ENCODE measurements at places on chromosomes 3 and 15.

- no peak for DNase-seq
These were observed 169.0 kb upstream of the BCL6 start for GRCh38 chr3:187914231-187914630.

DNA sequence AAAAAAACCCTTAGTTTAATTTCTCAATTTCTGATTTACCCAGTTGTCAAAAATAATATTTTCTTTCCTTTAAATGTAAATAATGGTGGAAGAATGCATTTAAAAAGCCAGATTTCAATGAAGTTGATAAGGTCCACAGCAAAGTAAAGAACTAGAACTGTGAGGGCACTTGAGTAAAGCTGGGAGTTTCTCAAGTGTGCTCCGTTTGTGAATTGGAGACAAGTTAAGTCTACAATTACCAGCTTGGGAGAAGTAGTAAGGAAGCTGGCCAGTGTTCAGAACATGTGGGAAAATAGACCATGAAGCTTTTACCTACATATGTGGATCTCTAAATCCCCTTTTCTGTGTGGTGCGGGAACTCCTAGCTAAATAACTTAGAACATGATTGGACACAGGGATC lies 239.4 kb downstream of the OXSM start:
- DNase-seq, result no peak

- DNase-seq, result no peak
These were observed 78.7 kb downstream of the ISG20 start for GRCh38 chr15:88717382-88718031.

DNA sequence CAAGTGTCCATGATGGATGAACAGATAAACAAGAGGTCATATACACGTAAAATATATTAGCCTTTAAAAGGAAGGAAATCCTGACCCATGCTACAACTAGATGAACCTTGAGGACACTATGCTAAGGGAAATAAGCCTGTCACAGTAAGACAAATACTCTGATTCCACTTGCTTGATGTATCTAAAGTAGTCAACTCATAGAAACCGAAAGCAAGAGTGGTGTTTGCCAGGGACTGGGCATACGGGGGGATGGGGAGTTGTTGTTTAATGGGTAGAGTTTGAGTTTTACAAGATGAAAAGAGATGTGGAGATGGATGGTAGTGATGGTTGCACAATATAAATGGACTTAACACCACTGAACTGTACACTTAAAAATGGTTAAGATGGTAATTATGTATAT lies 65.4 kb downstream of the C3orf70 start:
- no peak for DNase-seq

- no peak for DNase-seq
These were observed 7.2 kb downstream of the PLA1A start for GRCh38 chr3:119604878-119605277.

DNA sequence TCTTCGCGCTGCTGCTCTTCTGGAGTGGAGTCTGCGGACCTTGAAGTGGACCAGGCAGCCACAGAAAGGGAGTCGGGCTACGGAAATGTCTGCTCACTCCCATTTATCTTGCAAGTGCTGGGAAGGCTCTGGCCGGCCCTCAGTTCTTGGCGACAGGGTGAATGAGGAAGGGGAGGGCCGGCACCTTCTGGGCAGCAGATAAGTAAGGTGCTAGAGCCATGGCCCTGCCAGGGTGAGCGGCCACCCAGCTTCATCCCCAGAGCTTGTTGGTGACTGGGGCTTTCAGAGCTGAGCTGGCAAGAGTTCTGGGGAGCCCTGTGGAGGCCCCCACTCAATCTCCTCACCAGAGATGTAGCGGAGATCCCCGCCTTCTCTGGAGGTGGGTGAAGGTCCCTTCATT lies 103.5 kb downstream of the ASB7 start:
- no peak for DNase-seq

GRCh38 chr3:103077910-103078309 lies 643.1 kb downstream of the ZPLD1 start:
- DNase-seq, result no peak

DNA sequence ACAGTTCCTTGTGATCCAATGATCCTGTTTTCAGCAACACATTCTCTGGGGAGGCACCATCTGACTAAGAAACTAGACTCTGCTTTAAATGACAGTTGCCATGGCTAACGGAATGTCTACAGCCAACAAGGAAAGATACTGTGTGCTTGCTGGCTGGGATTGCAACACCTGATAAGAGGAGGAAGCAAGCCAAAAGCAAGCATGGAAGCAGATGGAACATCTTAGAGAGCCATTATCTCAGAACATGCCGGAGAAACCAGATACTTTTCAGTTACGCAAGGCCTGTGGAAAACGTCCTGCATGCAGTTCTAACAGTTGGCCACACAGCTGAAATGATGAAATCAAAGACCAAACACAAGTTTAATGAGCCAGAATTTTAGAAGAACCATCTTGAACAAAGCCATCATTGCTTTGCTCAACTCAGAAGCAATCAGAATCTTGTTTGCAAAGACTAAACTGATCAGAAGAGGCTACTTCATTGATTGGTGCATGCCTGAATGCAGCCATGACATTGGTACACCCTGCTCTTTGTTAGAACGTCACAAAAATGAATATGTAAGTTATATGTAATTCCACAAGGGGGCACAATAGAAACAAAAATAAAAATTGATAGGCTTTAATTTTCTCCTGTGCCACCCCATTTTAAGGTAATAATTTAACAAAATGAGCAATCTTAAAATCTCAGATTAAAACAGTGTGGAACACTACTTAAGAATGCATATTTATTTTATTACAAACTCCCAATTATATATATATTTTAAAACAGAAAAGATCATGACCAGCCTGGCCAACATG lies 50.8 kb downstream of the GXYLT2 start:
- no peak for DNase-seq

- no peak for DNase-seq
These were observed 8.0 kb downstream of the ALDH1A2 start for GRCh38 chr15:58057559-58057958.

DNA sequence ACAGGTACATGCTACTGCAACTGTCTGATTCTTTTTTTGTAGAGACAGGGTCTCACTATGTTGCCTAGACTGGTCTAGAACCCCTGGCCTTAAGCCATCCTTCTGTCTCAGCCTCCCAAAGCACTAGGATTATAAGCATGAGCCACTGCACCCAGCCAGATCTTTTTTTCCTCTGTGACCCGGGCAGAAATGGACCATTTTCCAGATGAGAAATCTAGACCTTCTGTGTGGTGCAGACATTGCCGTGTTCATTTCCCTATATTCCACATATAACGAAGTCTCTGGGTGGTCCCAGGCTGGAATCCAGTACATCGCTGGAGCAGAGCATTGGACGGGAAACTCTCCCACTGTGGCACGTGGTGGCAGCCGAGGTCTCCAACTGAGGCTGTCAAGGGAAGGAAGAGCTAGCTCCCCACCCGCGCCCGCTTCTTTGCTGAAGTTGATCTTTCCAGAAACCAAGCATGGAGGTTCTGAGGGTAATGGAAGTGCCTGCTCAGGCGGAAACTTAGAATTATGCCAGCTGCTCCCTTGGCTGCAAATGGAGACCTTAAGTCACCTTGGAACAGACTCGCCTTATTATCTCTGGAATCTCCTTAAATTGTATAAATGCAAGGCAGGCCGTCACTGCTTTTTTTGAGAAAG lies 23.1 kb upstream of the TXNRD3 start:
- DNase-seq, result no peak

- no peak for DNase-seq
These were observed 12.3 kb upstream of the NR1I2 start for GRCh38 chr3:119769394-119770149.

GRCh38 chr3:66326340-66326739 lies 105.5 kb downstream of the SLC25A26 start:
- no peak for DNase-seq

- DNase-seq, result no peak
These were observed 857.3 kb downstream of the TUSC7 start for GRCh38 chr3:117566926-117567325.

DNA sequence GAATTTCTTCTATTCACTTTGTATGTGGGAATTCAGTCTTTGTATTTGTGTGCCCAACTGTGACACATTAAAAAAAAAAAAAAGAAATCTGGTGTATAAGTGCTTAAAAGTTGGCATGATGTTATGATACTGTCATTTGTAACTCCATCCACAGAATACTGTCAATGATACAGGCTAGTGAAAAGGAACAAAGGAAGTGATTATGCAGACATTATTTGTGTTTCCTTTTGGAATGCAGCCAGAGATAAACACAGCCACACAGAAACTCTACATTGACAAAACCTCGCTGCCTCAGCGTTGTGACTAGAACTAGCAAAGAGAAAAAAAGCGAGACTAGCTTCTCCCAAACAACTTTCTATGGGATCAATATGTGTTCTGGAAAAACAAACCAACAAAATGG lies 519.2 kb upstream of the AGTR1 start:
- no peak for DNase-seq

DNA sequence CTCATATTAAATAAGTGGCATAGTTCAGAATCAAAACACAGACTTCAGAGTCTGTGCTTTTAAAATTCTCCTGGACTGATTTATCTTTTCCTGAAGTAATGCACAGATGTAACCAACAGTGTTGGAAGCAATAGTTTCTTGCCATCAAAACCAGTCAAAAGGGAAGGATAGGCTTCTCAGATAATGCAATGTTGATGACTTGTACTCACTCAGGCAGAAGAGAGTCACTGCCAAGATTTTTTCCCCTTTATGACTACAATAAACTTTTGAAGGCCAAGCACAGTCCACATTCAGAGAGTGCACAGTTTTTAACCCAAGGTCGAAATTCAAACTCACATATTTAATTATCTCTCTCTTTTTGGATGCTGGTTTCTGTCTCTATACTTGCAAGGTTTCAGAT lies 305.0 kb upstream of the SGO1 start:
- no peak for DNase-seq

DNA sequence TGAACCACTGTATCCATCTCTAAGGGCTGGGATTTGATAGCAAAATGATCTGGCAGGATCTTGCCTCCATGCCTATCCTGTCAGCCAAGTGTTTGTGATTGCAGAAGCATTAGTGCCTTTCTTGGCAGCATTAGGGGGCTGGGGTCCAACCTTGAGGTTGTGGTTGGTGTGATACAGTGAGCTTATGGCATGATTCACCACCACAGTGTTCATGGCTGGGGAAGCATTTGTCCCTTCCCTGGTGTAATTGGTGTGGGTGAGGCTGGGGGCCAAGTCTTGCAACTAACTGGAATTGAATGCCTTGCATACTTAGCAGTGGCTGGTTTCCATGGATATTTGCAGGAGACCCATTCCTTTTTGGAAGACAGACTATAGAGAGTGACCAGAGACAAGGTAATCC lies 271.0 kb upstream of the TBL1XR1 start:
- no peak for DNase-seq

DNA sequence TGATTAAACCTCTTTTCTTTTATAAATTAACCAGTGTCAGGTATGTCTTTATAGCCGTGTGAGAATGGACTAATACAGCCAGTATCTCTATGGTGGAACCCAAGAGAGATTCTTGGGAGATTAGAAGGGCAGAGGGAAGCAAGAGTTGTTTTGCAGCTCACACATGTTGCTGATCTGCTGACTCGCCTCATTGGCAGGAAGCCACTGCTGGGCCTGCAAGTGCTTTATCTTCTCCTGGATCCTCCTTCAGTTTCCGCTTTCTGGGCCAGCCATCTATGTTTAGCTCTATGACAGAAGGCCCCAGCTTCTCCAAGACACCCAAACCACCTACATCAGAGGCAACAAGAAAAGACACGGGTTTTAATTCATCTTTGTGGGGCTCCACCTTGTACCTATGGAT lies 23.4 kb upstream of the GALNT15 start:
- DNase-seq, result no peak

GRCh38 chr15:51199541-51199940 lies 104.8 kb upstream of the TNFAIP8L3 start:
- no peak for DNase-seq

DNA sequence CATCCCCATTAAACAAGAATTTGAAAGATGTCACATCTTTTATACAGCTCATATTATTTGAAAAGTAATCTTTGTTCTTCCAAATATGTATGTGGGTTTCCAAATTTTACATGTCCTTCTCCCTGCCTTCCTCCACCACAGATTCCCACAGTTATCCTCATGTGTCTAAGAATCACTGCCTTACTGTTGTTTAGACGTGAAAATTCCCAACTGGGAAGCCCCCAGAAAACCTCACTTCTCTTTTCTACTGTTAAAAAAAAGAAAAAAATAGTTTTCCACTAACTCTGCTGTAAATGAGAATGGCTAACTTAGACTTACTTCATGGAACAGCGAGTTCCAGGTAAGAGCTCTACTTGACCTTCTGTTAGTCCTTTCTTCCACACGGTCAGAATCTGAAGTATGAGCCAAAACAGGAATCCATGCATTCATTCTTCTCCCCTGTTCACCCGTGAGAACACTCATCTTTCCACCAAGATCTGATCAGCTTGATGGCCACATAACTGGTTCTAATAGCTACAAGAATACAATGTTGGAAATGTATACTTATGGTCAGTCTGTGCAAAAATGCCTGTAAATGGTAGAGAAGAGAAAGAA lies 17.9 kb upstream of the CSTA start:
- no peak for DNase-seq

DNA sequence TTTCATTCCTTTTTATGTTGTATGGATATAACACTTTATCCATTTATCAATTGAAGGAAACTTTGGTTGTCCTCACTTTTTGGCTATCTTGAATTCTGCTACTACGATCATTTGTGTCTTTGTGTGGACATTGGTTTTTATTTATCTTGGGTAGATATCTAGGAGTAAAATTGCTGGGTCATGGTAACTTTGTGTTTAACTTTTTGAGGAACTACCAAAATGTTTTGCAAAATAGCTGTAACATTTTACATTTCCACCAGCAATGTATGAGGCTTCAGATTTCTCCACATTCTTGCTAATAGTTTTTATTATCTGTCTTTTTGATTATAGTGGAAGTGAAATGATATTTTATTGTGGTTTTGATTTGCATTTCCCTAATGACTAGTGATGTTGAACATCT lies 55.6 kb downstream of the TLNRD1 start:
- DNase-seq, result no peak

GRCh38 chr15:64774037-64774628 lies 1.3 kb downstream of the RBPMS2 start:
- DNase-seq, result no peak

DNA sequence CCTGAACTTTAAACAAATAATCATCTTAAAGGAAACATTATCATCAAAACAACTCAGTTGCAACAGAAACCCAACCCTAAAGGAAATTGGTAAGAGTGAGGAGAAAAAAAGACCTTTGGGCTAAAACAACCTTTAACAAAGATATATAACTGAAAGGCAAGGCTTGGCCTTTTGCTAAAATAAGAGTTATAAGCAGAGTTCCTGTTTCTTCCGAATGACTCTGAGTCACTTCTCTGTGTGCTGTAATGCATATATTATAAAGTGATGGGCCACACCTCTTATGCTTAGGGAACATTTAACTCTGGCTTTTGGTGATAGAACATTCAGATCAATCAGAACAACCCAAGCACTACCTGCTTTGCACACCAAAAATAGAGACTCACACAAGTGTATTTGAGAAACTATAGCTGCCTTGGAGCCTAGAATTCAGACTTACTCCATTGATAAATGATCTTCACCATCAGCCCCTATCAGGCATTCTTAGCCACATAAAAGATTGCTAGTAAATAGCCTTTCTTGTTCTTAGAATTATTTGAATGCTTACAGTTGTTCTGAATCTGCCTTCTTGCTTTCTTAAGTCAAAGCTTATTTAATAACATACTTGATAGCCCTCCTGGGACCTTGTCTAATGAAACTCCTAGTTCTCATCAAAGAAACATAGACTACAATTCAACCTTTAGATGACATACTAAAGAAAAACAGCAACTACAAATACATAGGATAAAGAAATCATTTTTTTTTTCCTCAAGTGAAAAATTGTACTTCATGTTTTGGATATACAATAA lies 294.2 kb upstream of the SEMA6D start:
- DNase-seq, result no peak

GRCh38 chr15:76730262-76730661 lies 174.9 kb downstream of the SCAPER start:
- no peak for DNase-seq

- DNase-seq, result no peak
These were observed 24.8 kb downstream of the UBE2Q2 start for GRCh38 chr15:75868019-75868418.

Measured in CD4-positive, alpha-beta T cell (primary cell).